ENCODE measurements at places on chromosomes 7 and 10.

GRCh38 chr7:129784783-129785684 is 167.7 kb downstream of the UBE2H start:
- no peak for DNase-seq

GRCh38 chr7:40470091-40470592 is 335.3 kb downstream of the SUGCT start:
- no peak for DNase-seq

DNA sequence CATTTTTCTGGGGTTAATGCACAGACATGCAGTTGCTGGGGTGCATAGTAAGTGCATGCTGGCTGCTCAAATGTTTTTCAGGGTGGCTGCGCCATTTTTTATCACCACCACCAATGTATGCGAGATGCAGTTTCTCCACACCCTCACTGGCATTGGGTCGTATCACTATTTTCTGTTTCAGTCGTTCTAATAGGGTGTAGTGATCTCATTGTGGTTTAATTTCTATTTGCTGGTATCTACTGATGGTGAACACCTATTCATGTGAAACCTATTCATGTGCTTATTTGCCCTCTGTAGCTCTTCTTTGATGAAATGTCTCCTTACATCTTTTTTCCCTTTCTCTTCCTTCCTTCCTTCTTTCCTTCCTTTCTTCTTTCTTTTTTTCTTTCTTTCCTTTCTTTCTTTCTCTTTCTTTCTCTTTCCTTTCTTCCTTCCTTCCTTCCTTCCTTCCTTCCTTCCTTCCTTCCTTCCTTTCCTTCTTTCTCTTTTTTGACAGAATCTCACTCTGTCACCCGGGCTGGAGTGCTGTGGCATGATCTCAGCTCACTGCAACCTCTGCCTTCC is 84.3 kb downstream of the ELFN1 start:
- DNase-seq: no peak

- DNase-seq: no peak
These were observed 154.4 kb upstream of the SH2B2 start for GRCh38 chr7:102132209-102132752.

DNA sequence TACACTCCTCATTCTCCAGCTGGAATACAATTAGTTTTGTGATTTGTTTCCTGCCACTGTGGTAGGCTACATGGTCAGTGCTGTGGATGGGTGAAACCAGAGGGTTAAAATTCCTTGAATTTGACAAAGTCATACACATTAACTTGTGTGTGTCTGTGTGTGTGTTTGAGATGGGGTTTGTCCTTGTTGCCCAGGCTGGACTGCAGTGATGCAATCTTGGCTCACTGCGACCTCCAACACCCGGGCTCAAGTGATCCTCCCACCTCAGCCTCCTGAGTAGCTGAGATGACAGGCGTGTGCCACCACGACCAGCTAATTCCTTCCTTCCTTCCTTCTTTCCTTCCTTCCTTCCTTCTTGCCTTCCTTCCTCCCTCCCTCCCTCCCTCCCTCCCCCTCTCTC is 24.8 kb upstream of the GIMAP8 start:
- DNase-seq: no peak

DNA sequence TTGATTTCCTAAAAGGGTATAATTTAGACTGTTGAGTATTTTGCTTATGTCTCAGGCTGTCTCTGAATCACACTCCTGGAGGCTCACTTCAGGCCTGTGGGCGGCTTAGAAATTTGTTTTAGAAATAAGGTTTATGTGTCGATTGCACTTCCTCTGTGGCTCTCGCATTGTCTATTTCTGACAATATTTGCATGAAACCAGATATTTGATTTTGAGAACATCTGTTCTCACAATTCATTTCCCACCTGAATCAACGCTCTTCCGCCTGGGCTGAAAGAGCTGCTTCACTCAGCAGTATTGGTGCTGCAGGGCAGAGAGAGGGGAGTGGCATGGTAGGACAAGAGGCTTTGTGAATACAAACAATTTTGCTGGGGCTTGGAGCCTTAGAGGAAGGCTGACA is 262.0 kb downstream of the ADRA2A start:
- no peak for DNase-seq

DNA sequence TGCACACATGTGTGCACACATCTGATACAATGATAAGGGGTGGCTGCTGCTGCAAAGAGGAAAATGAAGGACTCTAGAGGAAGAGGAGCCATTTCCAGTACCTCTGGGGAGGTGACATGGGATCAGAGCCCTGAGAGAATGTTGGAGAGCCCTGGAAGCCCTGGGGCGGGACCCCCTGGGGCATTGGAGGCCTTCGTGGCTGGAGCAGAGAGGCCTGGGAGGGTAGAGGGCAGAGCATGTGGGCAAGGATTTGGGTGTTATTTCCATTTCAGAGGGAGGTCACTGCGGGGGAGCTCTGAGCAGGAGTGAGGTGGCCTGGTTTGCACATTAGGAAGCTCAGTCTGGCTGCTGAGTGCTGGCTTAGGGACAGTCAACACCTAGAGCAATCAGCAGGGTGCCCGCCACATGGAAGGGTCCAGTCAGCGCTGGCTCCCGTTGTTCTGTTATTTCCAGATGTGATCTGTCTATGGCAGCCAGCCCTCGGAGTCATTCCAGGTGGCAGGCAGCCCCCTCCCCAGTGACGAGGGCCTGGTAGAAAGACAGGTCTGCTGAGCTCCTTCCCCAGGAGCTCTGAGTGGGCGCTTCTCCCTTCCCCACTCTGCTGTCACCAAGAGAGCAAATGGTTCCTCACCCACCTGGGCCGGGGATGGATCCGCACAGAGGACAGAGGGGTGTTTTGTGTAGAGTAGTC is 24.1 kb upstream of the BTBD16 start:
- DNase-seq: no peak

GRCh38 chr10:91798649-91799611 is 704 bp downstream of the TNKS2 start:
- peak; percentile 50 for DNase-seq

DNA sequence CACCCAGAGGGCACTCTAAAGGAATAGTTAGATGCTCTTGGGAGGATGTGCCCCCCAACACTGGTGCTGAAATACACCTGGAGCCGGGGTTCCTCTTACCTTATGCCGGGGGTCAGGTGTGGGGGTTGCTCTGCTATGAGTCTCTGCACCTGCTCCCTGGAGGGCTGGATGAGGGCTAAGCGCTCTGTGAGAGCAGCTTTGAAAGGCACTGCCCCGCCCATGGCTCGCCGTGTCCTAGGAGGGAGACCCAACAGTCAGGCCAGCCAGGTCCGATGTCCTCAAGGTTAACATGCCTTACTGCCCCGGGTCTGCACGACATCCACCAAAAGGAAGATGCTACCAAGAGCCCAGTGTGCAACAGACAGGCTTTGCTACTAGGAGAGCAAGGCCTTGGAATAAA is 31.7 kb downstream of the PSPH start:
- no peak for DNase-seq

DNA sequence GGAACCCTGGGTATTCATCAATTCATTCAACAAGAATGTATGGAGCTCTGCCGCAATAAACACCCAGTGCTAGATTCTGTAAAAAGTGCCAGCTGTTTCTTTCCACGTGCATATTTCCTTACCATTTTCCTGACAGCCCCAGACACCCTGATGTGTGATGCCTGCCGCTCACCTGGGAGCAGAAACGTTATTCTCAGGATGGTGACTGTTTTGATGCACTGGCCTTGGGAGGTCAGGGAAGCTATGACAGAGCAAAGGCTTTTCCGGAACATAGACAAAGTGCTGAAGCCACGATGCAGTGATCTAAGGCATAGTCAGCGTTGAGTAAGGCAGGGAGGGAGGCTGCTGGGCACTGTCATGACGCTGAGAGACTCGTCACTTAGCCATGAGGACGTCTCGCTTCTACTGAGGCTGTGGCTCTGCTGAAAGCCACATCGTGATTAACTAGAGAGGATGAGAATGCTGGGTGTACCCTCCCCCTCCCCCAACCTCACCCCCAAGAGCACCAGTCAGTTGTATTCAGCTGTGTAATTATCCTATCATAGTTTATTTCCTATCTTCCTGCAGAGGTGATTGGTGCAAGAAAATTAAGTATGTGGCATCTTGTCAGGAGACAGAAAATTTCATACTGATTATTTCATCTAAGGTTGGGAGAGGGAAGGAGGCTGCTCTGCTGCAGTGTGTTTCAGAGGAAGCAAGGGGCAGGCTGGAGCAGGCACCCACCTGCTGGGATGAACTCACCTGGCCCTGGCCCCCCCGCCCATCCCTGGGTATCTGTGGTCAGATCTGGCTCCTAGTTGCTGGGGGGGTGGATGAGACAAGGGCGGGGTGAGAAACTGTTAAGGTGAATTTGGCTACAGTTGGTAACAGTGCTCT is 48.8 kb upstream of the SMNDC1 start:
- DNase-seq: no peak

DNA sequence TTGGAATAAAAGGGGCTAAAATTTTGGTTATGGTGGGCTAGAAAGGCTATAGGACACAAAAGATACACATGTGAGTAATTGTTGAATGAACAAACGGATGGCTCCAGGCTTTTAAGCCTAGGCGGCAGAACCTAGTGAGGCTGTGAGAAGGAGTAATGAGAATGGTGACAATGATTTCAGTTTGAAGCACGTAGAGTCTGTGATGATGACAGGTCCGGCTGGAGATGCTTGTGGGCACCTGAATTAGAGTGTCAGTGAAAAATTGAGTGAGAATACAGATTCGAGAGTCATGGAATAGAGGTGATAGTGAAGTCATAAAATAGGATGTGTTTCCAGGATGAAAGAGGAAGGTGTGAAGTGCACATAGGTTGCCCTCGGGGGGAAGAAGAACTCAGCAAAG is 170.6 kb downstream of the TMEM178B start:
- no peak for DNase-seq

- DNase-seq: no peak
These were observed 43.4 kb upstream of the PRSS58 start for GRCh38 chr7:142301299-142301698.

GRCh38 chr7:90536449-90536848 is 59.7 kb upstream of the CDK14 start:
- no peak for DNase-seq

- no peak for DNase-seq
These were observed 16.7 kb downstream of the HABP2 start for GRCh38 chr10:113569576-113569975.
